ENCODE measurements at places on chromosomes 2 and 18.
A peak's percentile ranks its signal among the peaks of the same experiment; 100 is the strongest.

GRCh38 chr2:96527286-96528005 is 9.1 kb upstream of the ARID5A start:
- no peak for DNase-seq

- DNase-seq = peak; percentile 51
Observed at GRCh38 chr2:30708491-30709290, 98.6 kb downstream of the CAPN13 start.

- DNase-seq = no peak
Observed at GRCh38 chr18:12497839-12498238, 90.1 kb downstream of the PRELID3A start.

GRCh38 chr2:108786008-108786353 is 590 bp upstream of the CCDC138 start:
- DNase-seq = no peak

GRCh38 chr18:42365591-42365990 is 410.6 kb downstream of the PIK3C3 start:
- no peak for DNase-seq

GRCh38 chr18:41075212-41075611 is 879.8 kb upstream of the PIK3C3 start:
- DNase-seq = no peak

- no peak for DNase-seq
Observed at GRCh38 chr18:57054891-57055290, 92.0 kb upstream of the BOD1L2 start.

- no peak for DNase-seq
Observed at GRCh38 chr2:238906936-238907716, 59.2 kb downstream of the TWIST2 start.

DNA sequence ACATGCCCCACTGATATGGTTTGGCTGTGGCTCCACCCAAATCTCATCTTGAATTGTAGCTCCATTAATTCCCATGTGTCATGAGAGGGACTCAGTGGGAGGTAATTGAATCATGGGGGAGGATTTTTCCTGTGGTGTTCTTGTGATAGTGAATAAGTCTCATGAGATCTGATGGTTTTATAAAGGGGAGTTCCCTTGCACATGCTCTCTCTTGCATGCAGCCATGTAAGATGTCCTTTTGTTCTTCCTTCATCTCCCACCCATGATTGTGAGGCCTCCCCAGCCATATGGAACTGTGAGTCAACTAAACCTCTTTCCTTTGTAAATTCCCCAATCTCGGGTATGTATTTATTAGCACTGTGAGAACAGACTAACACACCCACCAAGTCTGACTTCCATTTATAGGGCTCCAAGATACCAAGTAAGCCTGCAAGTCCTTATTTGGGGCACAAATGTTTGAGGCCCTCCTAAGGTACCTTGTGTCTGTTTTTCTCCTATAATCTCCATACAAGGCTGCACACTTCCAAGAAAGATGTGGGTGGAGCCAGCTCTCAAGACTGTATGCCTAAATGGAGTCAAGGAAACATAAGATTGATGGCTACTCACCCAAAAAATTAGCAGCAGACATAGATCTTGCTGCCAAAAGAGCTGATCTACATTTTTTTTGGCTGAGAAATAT is 364.7 kb downstream of the TXNL1 start:
- no peak for DNase-seq

GRCh38 chr18:48582946-48583345 is 44.1 kb downstream of the CTIF start:
- DNase-seq = no peak

DNA sequence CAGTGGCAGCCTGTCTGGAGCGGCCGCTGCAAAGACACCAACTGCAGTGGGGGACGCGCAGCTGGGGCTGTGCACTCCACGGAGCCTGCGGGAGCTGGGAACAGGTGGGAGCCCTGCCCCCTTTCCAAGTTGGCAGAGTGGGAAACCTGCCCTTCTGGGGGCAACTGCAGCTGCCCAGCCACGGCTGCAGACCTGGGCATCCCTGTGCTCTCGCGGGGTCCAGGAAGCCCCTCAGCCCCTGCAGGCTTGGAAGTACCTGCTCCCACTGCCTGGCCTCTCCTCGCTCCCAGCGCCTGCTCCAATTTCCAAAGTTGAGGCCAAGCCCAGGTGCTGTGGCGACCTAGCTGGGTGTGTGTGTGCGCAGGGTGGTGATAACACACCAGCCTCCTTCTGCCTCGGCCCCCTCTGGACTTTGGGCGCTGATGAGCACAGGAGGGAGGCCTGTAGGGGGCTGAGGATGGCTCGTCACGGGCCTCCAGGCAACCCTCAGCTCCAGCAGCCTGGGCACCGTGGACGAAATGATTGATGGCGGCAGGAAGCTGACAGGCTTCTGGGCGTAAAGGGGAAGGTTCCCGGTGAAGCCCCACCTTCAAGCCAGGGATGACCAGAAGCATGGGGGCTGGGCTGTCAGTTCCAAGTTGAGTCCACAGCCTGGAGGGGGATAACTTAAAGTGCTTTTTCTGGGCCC is 76.9 kb downstream of the PTPN4 start:
- no peak for DNase-seq

- DNase-seq = no peak
Observed at GRCh38 chr18:51010218-51010617, 19.8 kb upstream of the SMAD4 start.

DNA sequence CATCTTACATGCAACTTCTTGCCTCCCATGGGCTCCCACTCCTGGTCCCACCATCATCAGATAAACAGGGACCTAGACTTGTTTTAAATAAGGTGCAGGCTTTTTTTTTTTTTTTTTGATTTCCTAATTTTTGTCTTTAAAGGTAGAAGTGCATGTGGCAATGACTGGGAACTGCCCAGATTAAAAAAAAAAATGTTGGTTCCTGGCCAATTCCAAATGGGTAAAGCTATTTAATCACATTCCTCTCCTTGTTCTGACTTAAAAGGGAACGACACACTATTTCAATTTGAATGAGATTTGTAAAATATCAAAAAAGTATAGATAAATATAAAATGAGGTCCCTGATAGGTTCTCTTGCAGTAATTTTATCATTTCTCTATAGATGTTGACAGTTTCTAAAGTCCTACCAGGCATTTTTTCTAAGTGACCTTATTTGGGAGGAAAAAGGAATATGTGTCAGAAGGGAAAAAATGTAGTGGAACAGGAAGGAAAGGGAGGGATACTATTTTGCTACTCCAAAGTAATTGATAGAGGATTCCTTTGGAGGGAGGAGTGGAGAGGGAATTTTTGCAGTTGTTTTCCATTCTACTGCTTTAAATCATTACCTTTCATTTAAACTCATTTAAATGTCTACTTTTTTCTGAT is 43.3 kb downstream of the DDX1 start:
- no peak for DNase-seq

GRCh38 chr2:69780921-69781320 is 39.0 kb downstream of the ANXA4 start:
- DNase-seq = no peak

- no peak for DNase-seq
Observed at GRCh38 chr18:55405475-55405874, 182.5 kb downstream of the TCF4 start.

- no peak for DNase-seq
Observed at GRCh38 chr2:85661139-85661858, 6.7 kb downstream of the SFTPB start.

DNA sequence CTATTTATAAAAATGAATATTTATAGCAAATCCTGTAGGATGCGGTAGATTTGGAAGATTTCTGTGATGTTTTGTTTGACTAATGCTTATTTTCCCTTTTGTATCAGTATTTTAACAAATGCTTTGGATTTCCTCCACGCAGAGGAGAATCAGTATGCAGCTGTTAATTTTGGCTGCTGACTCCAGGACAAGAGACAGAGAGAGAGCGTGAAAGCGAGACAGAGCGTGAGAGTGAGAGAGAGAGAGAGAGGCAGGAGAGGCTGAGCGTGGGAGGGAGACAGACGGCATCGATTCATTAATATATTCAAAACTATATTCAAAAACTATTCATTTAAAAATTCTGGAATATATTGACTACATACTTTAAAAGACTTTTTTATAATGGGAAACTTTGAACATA is 62.5 kb downstream of the RRM2 start:
- DNase-seq = no peak

- DNase-seq = peak; percentile 78
Observed at GRCh38 chr18:41391616-41392595, 563.1 kb upstream of the PIK3C3 start.

- no peak for DNase-seq
Observed at GRCh38 chr2:205975082-205975949, 110.7 kb downstream of the INO80D start.

Measured in SK-N-DZ (cell line).